ENCODE measurements at places on chromosomes 3 and 15.

GRCh38 chr3:38117748-38118420 is 19.0 kb downstream of the ACAA1 start:
- no peak overlapping the region for H3K27ac ChIP-seq
- peaks cover 16% of the 10 kb centered on the region for H3K36me3 ChIP-seq
- no peak overlapping the region for H3K4me3 ChIP-seq
- H3K27me3 ChIP-seq: peaks cover 4% of the 10 kb centered on the region
- H3K4me1 ChIP-seq: peaks cover 18% of the 10 kb centered on the region

DNA sequence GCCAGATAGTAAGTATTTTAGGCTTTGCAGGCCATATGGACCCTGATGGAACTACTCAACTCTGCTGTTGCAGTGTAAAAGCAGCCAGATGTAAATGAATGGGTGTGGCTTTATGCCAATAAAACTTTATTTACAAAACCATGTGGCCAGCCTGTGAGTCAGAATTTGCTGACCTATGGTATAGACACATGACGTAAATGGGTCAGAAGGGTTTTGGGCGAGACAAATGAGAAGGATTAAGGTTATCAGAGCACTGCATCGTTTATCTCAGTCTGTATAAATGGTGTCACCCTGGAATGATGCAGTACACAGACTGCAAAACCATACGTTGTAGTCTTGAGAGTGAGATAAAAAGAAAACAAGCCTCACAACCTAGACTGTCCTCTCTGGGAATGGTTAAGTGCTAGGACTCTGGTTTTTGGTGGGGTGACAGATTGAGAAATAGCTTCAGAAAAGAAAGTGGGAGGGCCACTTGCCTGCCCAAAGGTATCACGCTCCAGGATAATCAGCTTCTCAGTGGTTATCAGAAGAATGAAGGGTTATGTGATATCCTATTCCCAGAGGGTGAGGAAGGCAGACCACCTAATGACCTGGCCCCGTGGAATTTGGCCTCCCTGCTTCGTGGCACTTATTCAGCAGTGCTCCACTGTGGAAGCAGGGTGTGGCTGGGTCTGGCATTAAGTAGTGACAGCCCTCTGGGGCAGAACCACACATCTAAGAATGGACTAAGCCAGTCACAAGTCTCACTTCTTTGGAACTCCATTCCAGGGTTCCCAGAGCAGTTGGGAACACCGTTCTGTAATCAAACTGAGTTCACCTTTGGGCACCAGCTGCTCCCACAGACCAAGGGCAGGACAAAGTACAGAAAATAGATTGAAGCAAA is 46.1 kb downstream of the ABHD5 start:
- DNase-seq: no peak
- H3K27ac ChIP-seq: no peak overlapping the region
- H3K27me3 ChIP-seq: peaks cover 7% of the 10 kb centered on the region
- no peaks in the 10 kb centered on the region for H3K4me1 ChIP-seq

DNA sequence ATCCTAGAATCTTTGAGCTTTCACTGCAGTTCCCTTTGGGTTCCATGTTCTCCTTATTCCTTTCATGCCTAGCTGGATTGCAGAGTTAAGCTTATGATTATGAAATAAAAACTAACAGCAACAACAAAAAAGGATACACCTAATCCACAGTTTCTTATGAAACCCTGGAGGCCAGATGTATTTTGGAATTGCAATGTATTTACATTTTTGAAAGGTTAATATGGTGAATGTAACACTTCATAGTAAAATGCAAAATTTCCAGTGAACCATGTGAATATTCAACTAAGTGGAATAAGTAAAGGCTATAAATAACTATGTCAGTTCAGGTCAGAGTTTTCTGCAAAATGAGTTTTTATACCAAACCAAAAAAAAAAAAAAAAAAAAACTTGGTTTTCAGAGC is 65.8 kb upstream of the FLNB start:
- no peak overlapping the region for H3K4me3 ChIP-seq
- no peaks in the 10 kb centered on the region for H3K4me1 ChIP-seq
- no peaks in the 10 kb centered on the region for H3K36me3 ChIP-seq
- no peak overlapping the region for H3K27ac ChIP-seq
- DNase-seq: no peak
- no peaks in the 10 kb centered on the region for H3K27me3 ChIP-seq

DNA sequence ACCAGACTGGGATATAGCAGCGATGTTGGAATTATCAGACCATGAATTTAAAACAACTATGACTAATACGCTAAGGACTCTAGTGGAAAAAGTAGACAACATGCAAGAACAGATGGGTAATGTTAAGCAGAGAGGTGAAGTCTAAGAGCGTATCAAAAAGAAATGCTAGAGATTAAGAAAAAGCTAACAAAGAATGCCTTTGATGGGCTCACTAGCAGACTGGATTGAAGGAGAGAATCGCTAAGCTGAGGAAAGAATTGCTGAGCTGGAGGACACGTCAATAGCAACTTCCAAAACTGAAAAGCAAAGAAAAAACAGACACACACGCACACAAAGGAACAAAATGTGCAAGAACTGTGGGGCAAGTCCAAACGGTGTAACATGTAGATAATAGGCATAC is 20.0 kb upstream of the CMTM6 start:
- peaks cover 2% of the 10 kb centered on the region for H3K4me1 ChIP-seq
- no peak overlapping the region for H3K4me3 ChIP-seq
- peaks cover 22% of the 10 kb centered on the region for H3K36me3 ChIP-seq
- no peaks in the 10 kb centered on the region for H3K27me3 ChIP-seq
- DNase-seq: no peak

- H3K27me3 ChIP-seq: peaks cover 10% of the 10 kb centered on the region
- H3K4me3 ChIP-seq: no peak overlapping the region
- H3K36me3 ChIP-seq: no peaks in the 10 kb centered on the region
- no peak for DNase-seq
Measured at GRCh38 chr3:30350901-30351300, 255.5 kb upstream of the TGFBR2 start.

DNA sequence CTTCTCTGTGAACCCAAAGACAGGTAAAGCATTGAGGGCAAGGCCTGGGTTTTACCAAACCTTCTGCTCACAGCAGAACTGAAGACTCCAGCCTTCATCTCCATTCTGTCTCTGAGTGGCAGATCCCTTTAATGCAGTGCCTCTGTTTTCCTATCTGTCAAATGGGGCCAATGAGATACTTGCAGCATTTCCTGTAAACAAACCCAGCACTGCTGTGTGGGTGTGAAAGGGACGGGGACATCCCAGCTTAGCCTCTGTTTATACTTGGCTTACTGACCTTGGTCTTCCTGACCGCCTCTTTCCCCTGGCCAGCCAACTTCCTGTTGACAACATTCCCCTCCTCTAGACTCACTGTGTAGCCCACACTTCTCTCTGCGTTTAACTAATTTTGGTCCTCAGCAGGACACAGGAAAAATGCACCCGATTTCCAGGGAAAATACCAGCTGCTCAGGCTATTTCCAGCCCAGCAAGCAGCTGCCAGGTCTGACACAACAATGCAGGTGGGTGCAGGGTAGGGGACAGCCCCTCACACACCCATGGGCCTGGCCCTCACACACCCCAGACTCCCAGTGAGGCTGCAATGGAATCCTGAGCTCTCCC is 105.9 kb upstream of the HERC1 start:
- peaks cover 23% of the 10 kb centered on the region for H3K4me1 ChIP-seq
- peaks cover 3% of the 10 kb centered on the region for H3K36me3 ChIP-seq
- H3K27me3 ChIP-seq: no peaks in the 10 kb centered on the region
- H3K27ac ChIP-seq: peak overlapping the region; percentile 74
- peak overlapping the region; percentile 37 for H3K4me3 ChIP-seq
- DNase-seq: no peak

GRCh38 chr3:16932877-16933276 is 48.1 kb downstream of the PLCL2 start:
- DNase-seq: no peak
- H3K27ac ChIP-seq: no peak overlapping the region
- no peaks in the 10 kb centered on the region for H3K27me3 ChIP-seq
- no peak overlapping the region for H3K4me3 ChIP-seq

DNA sequence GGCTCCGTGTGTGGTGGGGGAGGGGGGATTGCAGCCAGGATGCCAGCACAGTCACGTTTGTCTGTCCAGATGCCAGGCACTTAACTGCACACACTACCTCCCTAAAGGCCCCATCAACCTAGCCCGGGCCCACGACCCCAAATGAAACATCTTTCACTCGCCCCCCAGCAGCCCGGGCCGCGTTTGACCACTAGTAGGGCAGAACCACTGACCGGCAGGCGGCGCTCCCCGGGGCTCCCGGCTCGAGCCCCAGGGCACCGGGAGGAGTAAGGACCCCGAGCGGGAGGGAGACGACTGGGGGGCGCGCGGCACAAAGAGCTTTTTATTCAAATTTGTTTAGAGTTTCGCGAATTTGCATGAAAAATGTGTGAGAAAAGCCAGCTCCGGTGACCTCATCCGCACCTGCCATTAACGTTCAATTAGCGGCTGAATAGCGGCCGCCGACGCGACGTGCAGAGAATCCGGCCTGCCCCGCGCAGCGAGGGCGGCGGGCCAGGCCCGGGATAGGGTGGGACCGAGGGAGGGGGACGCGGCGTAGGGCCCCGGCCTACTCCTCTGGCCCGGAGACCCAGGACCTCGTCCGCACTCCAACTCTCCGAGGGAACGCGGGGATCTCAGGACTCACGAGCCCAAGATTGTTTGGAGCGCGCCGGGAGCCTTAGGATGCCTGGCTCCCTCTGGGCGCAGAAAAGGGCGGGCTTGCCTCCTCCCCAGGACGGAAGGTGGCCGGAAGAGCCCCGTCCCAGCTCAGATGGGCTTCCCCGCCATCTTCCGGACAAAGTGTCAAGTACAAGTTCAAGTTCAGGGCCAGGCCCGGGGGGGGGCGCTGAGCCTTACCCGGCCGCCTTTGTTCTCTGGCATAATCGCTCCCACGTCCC is 64.9 kb upstream of the POLG start:
- H3K27ac ChIP-seq: no peak overlapping the region
- peaks cover 33% of the 10 kb centered on the region for H3K27me3 ChIP-seq
- H3K4me1 ChIP-seq: peaks cover 10% of the 10 kb centered on the region
- H3K4me3 ChIP-seq: peak overlapping the region; percentile 79
- no peaks in the 10 kb centered on the region for H3K36me3 ChIP-seq
- DNase-seq: peak; percentile 32

- H3K36me3 ChIP-seq: no peaks in the 10 kb centered on the region
- H3K4me3 ChIP-seq: peak overlapping the region; percentile 14
- peak; percentile 29 for DNase-seq
- H3K27me3 ChIP-seq: no peaks in the 10 kb centered on the region
- peaks cover 27% of the 10 kb centered on the region for H3K4me1 ChIP-seq
Measured at GRCh38 chr15:58724466-58724865, 25.0 kb downstream of the ADAM10 start.

- no peak for DNase-seq
- H3K36me3 ChIP-seq: no peaks in the 10 kb centered on the region
- H3K27ac ChIP-seq: no peak overlapping the region
- H3K4me3 ChIP-seq: no peak overlapping the region
- no peaks in the 10 kb centered on the region for H3K4me1 ChIP-seq
- H3K27me3 ChIP-seq: no peaks in the 10 kb centered on the region
Measured at GRCh38 chr3:81339040-81339845, 422.2 kb downstream of the GBE1 start.

DNA sequence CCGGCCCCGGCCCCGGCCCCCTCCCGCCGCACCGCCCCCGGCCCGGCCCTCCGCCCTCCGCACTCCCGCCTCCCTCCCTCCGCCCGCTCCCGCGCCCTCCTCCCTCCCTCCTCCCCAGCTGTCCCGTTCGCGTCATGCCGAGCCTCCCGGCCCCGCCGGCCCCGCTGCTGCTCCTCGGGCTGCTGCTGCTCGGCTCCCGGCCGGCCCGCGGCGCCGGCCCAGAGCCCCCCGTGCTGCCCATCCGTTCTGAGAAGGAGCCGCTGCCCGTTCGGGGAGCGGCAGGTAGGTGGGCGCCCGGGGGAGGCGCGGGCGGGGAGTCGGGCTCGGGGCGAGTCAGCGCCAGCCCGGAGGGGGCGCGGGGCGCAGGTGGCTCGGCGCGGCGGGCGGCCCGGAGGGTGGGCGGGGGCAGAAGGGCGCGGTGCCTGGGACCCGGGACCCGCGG is 352 bp downstream of the CHRD start:
- no peak overlapping the region for H3K4me3 ChIP-seq
- no peak overlapping the region for H3K27ac ChIP-seq
- H3K4me1 ChIP-seq: peaks cover 5% of the 10 kb centered on the region

DNA sequence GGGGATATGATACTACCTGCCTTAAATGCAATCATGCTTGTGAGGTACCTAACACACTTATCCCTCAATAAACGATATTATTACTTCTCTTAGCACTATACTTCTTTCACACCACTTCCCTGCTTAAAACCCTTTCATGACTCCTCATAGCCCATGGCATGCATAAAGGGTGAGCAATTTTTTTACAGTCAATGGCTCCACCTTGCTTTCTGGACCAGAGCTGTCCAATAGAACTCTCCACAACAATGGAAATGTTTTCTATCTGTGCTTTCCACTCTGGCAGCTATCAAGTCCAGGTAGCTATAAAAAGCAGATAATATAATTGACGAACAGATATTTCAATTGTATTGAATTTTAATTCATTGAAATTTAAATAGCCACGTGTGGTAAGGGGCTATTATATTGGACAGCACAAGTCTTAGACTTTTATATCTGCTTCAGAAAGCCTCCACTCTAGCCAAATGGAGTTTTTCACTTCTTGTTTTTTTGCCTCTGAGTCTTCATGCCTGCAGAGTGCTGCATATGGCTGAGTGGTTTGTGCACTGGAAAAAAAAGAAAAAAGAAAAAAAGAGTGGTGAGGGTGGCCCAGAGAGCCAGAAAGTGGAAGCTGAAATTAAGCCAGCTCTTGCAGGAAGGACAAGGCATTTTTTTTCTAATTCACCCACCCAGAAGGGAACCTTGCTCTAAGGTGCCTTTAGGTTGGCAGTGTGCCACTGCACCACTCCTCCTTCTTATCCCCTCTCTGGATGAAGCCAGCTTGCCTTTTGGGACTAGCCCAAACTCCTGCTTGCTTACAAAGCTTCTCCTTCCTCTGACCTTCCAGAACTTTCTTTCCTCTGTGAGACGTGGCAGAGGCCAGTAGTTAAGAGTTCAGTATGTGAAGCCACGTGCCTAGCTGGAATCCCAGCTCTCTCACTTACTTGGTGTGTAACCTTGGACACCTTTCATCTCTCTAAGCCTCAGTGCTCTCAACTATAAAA is 239.0 kb upstream of the LRTM1 start:
- no peak for DNase-seq
- H3K36me3 ChIP-seq: no peaks in the 10 kb centered on the region
- H3K4me3 ChIP-seq: no peak overlapping the region
- no peaks in the 10 kb centered on the region for H3K27me3 ChIP-seq

GRCh38 chr3:26590919-26591484 is 31.6 kb upstream of the LRRC3B start:
- no peaks in the 10 kb centered on the region for H3K4me1 ChIP-seq
- H3K27ac ChIP-seq: no peak overlapping the region
- no peaks in the 10 kb centered on the region for H3K36me3 ChIP-seq
- peaks cover 1% of the 10 kb centered on the region for H3K27me3 ChIP-seq
- no peak overlapping the region for H3K4me3 ChIP-seq
